ENCODE measurements at places on chromosomes 12 and 14.

DNA sequence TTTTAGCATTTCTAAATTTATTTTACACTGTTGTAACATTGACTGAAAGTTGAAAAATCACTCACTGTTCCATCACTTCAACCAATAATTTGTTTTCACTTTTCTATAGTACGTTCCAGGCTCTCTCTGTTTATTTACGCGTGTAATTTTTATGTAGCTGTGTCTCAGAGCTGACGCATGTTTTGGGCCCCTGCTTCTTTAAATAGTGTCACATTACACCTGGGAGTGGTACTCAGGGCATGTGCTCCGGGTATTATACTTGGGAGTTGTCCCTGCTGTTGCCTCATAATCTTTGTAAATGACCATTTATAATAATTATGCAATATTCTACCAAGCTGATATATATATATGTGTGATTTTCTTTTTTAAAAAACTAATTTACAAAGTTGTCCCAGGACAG is 132.8 kb upstream of the CPM start:
- H3K27me3 ChIP-seq: peaks cover 5% of the 10 kb centered on the region
- no peaks in the 10 kb centered on the region for H3K4me1 ChIP-seq
- H3K27ac ChIP-seq: no peak overlapping the region
- DNase-seq: no peak
- H3K4me3 ChIP-seq: no peak overlapping the region

DNA sequence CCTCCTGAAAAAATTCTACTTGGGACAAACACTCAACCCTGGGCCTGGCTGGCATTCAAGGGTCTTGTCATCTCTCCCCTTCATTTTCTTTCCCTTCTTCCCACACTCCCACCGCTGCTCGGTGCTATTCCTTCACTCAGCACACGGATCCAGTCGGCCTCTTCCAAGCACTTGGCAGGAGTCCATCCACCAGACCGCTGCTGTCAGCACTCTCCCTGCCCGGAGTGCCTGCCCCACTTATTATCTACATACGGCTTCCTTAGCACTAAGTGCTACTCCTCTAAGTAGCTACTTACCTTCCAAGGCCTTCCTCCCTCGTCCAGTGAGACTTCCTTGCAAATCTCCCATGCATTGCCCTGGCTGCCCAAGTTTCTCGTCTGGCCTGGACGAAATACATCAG is 29.8 kb downstream of the CALM1 start:
- no peaks in the 10 kb centered on the region for H3K4me1 ChIP-seq
- no peak overlapping the region for H3K27ac ChIP-seq
- no peaks in the 10 kb centered on the region for H3K36me3 ChIP-seq
- no peak for DNase-seq

GRCh38 chr14:68414121-68414520 is 378.7 kb downstream of the ZFP36L1 start:
- DNase-seq: no peak
- H3K27ac ChIP-seq: no peak overlapping the region
- H3K4me1 ChIP-seq: peaks cover 4% of the 10 kb centered on the region
- no peaks in the 10 kb centered on the region for H3K36me3 ChIP-seq
- H3K27me3 ChIP-seq: no peaks in the 10 kb centered on the region

GRCh38 chr12:25500651-25501050 is 52.4 kb downstream of the LMNTD1 start:
- no peaks in the 10 kb centered on the region for H3K36me3 ChIP-seq
- H3K4me3 ChIP-seq: no peak overlapping the region
- H3K27ac ChIP-seq: no peak overlapping the region
- DNase-seq: no peak
- H3K4me1 ChIP-seq: no peaks in the 10 kb centered on the region

DNA sequence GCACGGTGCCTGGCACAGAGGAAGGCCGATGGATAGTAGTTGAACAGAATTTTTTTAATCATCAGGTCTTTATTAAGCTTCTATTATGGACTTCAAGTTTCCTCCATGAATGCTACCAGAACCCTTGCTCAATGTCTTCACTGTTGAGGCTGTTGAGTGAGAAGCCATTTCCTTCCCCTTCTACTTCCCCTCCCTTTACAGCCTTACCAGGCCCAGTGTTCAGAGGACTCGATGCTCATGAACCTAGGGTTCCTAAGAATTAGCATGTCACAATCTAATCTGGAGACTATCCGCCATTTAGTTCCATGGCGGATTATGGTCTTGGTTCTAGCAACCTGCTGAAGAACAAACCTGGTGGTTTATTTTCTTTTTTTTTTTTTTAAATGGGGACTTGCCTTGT is 17.7 kb downstream of the ETV6 start:
- H3K27me3 ChIP-seq: no peaks in the 10 kb centered on the region
- peaks cover 39% of the 10 kb centered on the region for H3K4me1 ChIP-seq
- no peak overlapping the region for H3K27ac ChIP-seq
- H3K4me3 ChIP-seq: no peak overlapping the region

GRCh38 chr12:116319233-116319897 is 41.9 kb upstream of the MED13L start:
- H3K27me3 ChIP-seq: peaks cover 24% of the 10 kb centered on the region
- H3K36me3 ChIP-seq: no peaks in the 10 kb centered on the region
- H3K27ac ChIP-seq: no peak overlapping the region
- DNase-seq: no peak
- H3K4me1 ChIP-seq: peaks cover 3% of the 10 kb centered on the region

DNA sequence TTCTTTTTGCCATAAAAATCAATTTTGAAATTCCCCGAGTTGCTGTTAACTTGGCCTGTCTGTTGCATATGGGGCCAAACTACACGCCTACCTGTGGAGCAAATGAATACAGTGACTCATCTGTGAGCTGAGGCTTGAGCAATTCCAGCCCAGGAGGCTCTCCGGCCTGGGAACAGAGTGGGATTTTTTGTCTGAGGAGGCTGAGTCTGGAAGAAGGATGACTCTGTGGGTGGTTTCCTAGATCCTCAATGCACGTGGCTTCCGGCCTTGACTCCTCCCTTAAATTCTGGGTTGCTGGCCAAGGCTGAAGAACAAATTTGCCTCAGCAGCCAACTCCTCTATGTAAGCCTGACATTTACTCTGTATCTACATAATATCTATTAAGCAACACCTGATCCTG is 124.1 kb downstream of the SSPN start:
- H3K27ac ChIP-seq: no peak overlapping the region
- no peaks in the 10 kb centered on the region for H3K36me3 ChIP-seq
- H3K4me3 ChIP-seq: no peak overlapping the region
- DNase-seq: no peak
- H3K27me3 ChIP-seq: peaks cover 25% of the 10 kb centered on the region

GRCh38 chr12:131796411-131796736 is 31.8 kb upstream of the MMP17 start:
- no peaks in the 10 kb centered on the region for H3K27me3 ChIP-seq
- no peak for DNase-seq
- H3K27ac ChIP-seq: peak overlapping the region; percentile 26
- H3K4me3 ChIP-seq: no peak overlapping the region
- H3K36me3 ChIP-seq: peaks cover 50% of the 10 kb centered on the region
- H3K4me1 ChIP-seq: peaks cover 6% of the 10 kb centered on the region

DNA sequence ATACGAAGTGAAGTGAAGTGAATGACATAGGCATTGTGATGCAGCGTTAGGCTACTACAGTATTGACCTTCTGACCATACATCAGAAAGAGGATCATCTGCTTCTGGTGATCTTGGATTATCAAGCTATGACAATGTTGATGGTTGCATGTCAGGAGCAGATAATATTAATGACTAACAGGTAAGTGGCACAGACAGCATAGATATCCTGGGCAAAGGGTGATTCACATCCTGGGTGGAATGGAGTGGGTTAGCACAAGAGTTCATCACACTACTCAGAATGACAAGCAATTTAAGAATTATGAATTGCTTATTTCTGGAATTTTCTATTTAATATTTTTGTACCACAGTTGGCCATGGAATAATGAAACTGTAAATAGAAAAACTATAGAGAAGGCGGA is 397.9 kb upstream of the ATP2B1 start:
- H3K27ac ChIP-seq: no peak overlapping the region
- H3K27me3 ChIP-seq: no peaks in the 10 kb centered on the region

DNA sequence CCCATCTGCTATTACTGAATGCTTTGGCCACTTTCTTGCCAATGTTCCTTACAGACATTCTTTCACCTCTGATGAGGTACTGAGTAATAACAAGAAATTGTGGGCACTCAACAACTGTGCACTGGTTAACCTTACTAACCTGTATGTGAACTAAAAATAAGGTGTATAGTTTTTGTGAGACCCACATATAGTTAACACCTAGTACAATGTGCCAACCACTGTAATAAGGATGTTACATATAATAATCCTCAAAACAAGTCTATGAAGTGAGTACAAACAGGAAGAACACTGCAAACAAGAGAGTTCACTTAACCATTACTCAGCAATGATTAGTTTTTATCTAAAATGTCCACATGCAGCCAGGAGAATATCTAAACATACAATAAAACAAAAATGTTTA is 4.5 kb downstream of the DDHD1 start:
- peak overlapping the region; percentile 14 for H3K27ac ChIP-seq
- H3K27me3 ChIP-seq: no peaks in the 10 kb centered on the region
- H3K4me3 ChIP-seq: peak overlapping the region; percentile 71

GRCh38 chr12:131189781-131190180 is 236.1 kb downstream of the ADGRD1 start:
- H3K27ac ChIP-seq: no peak overlapping the region
- H3K4me3 ChIP-seq: no peak overlapping the region
- H3K27me3 ChIP-seq: peaks cover 29% of the 10 kb centered on the region
- DNase-seq: no peak

GRCh38 chr14:80570930-80571298 is 359.6 kb upstream of the DIO2 start:
- H3K36me3 ChIP-seq: no peaks in the 10 kb centered on the region
- H3K4me1 ChIP-seq: no peaks in the 10 kb centered on the region
- DNase-seq: no peak
- no peak overlapping the region for H3K4me3 ChIP-seq
- H3K27ac ChIP-seq: no peak overlapping the region

DNA sequence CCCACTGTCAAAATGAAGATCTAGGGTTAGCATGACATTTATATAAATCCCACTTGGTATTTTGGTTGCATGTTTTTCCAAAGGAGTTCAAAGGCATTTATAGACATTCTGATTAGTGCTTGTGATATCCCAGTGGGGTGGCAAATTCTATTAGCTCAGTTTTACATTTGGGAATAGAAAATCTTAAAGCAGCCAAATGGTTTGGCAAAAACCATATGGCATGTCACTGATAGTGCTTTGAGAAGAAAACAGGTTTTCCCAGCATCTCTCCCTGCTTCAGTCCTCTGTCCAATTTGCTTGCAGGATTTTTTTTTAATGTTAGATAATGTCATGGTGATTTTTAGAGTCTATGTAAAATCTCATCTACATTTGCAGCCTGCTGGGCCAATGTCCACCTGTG is 225.1 kb upstream of the DIO3 start:
- no peaks in the 10 kb centered on the region for H3K36me3 ChIP-seq
- no peak overlapping the region for H3K4me3 ChIP-seq
- H3K27ac ChIP-seq: no peak overlapping the region

GRCh38 chr12:117744418-117744817 is 224.4 kb downstream of the KSR2 start:
- no peaks in the 10 kb centered on the region for H3K27me3 ChIP-seq
- H3K36me3 ChIP-seq: no peaks in the 10 kb centered on the region
- no peak overlapping the region for H3K27ac ChIP-seq
- no peak for DNase-seq
- no peaks in the 10 kb centered on the region for H3K4me1 ChIP-seq

- no peak overlapping the region for H3K27ac ChIP-seq
- no peak overlapping the region for H3K4me3 ChIP-seq
- no peaks in the 10 kb centered on the region for H3K4me1 ChIP-seq
Observed at GRCh38 chr12:18798535-18799361, 60.8 kb downstream of the CAPZA3 start.

DNA sequence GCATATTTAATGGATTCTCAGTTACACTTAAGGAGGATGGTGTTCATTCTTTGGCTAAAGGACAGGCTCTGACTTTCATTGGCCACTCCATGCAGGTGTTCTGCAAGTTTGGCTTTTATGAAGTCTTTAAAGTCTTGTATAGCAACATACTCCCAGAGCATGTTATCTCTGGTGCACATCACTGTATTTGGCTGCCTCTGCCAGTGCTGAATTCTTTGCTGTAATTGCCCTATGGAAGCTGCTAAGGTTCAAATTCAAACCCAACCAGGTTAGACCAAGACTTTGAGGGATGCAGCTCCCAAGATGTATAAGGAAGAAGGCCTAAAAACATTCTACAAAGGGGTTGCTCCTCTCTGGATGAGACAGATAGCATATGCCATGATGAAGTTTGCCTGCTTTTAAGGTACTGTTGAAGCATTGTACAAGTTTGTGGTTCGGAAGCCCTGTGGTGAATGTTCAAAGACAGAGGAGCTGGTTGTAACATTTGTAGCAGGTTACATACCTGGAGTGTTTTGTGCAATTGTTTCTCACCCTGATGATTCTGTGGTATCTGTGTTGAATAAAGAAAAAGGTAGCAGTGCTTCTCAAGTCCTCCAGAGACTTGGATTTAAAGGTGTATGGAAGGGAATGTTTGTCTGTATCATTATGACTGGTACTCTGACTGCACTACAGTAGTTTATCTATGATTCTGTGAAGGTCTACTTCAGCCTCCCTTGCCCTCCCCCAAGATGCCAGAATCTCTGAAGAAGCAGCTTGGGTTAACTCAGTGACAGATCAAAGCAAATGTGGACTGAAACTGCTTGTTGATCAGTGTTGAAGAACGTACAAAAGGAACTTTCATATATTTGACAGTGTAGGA is 19.4 kb downstream of the TMEM116 start:
- DNase-seq: no peak
- peaks cover 73% of the 10 kb centered on the region for H3K4me1 ChIP-seq
- H3K4me3 ChIP-seq: peak overlapping the region; percentile 94
- H3K27ac ChIP-seq: peak overlapping the region; percentile 83
- H3K27me3 ChIP-seq: no peaks in the 10 kb centered on the region
- H3K36me3 ChIP-seq: peaks cover 9% of the 10 kb centered on the region

DNA sequence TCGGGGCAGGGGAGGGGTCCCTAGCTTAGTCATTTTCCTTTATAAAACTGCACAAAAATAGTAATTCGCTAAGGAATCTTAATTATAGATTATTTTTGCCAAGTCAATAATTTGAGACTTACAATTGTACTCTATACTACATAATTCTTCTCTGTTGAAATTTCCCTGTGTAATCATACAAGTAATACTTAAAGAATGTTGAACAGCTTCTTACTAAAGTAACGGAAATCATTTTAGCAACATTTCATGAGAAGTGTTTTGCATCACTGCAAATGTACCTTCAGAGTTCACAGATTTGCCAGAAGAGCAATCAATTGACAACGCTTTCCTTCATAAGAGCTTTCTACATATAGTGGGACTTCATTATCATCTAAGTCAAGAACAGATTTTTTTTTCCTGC is 7.9 kb upstream of the GNG2 start:
- no peaks in the 10 kb centered on the region for H3K27me3 ChIP-seq
- H3K27ac ChIP-seq: peak overlapping the region; percentile 44
- H3K36me3 ChIP-seq: peaks cover 11% of the 10 kb centered on the region
- peaks cover 61% of the 10 kb centered on the region for H3K4me1 ChIP-seq
- H3K4me3 ChIP-seq: peak overlapping the region; percentile 40

- no peak overlapping the region for H3K4me3 ChIP-seq
- H3K27me3 ChIP-seq: peaks cover 40% of the 10 kb centered on the region
- H3K27ac ChIP-seq: no peak overlapping the region
- no peaks in the 10 kb centered on the region for H3K4me1 ChIP-seq
Observed at GRCh38 chr12:55188974-55189556, 31.8 kb upstream of the OR10A7 start.

All from effector memory CD8-positive, alpha-beta T cell (primary cell).